ENCODE measurements at places on chromosomes 6 and 20.

DNA sequence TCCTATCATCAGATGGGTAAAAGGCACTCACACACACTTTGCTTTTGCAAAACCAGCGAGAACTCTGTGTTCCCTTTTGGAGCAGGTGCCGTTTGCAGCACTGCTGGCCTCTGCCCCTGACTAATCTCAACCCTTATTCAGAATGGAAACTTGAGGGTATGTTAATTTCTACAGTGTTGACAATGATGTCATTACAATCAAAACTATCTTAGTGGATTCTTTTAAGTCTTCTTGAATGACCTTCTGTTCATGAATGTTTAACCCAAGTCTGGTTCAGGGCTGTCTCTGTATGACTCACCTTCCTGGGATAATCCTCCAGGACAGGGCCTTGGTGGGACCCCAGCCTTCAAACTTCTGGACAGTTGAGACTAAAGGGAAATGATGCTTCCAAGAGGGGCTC, 197.9 kb downstream of the CDH4 start:
- DNase-seq = no peak

DNA sequence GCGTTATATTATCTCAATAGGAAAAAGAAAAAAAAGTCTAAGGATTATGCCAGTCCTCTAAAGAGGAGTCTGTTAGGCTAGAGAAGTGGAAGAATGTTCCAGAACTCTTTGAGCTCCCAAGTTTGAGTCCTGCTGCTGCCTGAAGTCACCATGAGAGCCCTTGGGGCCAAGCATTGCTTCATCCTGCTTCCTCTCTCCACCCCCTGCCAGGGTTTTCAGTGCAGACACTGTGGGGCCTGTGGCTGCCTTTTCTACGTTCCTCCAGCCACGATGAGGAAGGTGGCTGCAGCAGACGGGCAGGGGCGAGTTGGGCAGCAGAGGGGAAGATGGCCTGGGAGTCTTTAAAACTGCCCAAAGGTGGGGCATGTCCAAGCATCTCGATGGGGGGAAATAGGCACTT, 214.4 kb upstream of the KCNG1 start:
- no peak for DNase-seq

DNA sequence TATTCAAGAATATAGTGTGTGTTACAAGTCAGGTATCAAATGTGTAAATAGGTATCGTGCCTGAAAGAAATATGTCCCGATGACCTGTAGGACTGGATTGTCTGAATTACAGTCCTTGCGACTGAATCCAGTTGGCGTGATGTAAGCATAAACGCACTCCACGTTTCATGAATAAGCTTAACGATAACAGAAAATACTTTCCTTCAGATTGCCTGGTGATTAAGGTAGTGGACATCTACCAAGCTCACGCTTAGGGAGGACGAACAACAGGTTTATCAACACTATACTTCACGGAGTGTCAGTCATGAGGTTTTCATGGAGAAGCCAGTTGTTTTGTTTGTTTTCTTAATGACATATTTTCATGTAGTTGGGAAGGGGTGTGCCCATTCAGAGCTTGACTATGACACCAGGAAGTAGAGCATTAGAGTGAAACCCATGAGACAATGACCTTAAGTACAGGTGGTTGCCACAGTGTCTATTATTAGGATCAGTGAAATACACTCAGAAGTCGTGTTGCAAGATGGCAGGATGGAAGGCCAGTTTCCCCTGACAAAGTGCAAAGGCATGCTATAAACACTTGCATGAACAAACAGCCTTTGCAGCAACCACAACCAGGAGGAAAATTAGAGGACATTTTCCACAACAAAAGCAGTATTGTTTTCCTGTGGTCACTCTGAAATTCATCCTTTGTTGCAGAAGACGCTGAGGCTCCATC, 305.8 kb upstream of the PRDM1 start:
- no peak for DNase-seq

DNA sequence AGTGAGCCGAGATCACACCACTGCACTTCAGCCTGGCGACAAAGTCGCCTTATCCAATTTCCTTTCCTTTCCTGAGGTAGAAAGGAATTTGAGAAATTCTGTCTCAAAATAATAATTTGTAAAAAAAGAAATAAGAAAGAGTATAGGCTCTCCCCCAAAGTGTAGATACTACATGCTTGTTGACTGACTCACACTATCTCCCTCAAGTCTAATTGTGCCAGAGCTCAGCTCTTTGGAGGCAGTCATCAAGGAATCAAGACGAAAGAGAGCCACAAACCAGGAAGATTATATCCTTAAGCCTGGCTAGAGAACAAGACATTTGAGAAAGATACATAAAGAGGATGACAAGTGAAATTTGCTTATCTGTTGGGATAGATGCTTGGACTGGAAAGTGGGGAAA, 3.7 kb upstream of the FKBPL start:
- no peak for DNase-seq

DNA sequence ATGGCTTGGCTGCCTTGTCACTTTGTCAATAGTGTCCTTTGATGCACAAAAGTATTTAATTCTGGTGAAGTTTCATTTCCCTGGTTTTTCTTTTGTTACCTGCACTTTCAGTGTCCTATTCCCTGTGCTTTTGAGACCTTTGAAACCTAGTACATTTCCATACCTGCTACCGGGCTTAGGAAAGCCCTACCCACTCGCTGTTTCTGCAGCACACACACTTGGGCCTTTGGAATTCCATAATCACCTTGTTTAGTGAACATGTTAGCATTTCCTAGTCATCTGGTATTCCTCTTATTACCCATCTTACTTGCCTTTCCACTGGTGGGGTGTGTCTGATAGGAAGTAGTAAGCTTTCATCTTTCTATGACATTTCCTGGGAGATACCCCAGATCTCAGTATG, 19.3 kb upstream of the SYNDIG1 start:
- no peak for DNase-seq

DNA sequence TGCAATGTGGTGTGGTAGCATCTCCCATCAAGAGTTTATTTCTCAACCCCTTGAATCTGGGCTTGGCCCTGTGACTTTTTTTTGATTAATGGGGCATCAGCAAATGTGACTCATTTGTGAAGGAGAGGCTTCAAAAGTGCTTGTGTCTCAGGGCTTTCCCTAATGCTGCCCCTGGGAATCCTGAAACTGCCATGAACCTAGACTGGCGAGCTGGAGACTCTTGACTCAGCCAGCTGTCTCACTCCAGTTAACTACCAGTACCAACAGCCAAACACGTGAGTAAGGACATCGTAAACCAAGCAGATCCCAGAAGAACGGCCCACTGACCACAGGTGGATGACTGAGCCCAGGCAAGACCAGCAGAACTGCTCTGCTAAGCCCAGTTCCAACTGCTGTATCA, 72.8 kb upstream of the ADTRP start:
- DNase-seq = no peak

- DNase-seq = no peak
Measured at GRCh38 chr6:90131125-90131524, 165.5 kb downstream of the BACH2 start.

DNA sequence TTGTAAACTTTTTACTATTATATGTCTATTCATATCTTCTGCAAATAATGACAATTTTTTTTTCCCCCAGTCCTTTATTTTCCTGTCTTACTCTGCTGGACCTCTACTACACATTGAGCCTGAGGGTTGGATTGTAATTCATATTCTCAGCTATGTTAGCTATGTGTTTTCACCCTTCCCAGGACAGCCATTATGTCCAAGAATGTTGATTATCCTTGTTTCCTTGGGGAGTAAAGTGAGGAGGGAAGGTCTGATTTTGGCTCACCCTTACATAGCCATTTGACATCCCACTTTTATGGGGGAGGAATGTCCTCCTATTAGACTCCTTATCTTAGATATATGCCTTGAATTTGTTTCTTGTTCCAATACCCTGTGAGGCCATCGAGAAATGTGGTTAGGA, 17.6 kb upstream of the TBC1D32 start:
- DNase-seq = no peak

DNA sequence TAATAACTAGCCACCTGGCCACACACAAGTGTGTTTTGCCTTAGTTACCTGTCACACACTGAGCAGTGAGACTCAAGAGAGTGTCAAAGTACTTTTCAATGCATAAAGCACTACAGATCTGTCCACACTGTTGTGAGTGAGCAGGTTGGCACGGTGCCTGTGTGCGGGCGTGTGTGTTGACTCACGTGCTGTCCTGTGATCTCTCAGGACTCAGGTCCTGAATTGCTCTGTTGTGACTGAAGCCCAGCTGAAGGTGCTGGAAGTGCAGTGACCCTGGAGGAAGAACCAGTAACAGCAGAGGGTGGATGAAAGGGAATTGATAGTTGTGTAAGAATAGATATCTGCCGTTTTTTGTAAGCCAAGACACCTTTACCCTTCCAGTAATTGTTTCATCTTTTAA, 18.3 kb downstream of the SLC16A10 start:
- no peak for DNase-seq

DNA sequence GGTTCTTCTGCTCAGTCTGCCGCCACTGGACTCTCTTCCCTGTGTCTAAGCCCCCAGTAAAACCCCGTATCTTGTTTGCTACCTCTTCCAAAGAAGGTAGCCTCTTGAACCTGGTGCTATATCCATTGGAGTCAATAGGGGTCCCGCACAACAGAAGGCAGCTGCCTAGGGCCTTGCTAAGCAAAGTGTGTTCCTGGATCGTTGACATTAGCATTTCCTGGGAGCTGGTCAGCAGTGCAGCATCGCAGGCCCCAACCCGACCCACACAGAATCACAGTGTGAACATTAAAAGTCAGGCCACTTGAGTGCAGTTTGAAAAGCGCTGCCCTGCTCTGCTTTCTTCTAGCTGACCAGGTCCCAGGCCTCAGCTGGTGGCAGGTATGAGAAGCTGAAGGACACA, 2.9 kb downstream of the ADA start:
- no peak for DNase-seq

DNA sequence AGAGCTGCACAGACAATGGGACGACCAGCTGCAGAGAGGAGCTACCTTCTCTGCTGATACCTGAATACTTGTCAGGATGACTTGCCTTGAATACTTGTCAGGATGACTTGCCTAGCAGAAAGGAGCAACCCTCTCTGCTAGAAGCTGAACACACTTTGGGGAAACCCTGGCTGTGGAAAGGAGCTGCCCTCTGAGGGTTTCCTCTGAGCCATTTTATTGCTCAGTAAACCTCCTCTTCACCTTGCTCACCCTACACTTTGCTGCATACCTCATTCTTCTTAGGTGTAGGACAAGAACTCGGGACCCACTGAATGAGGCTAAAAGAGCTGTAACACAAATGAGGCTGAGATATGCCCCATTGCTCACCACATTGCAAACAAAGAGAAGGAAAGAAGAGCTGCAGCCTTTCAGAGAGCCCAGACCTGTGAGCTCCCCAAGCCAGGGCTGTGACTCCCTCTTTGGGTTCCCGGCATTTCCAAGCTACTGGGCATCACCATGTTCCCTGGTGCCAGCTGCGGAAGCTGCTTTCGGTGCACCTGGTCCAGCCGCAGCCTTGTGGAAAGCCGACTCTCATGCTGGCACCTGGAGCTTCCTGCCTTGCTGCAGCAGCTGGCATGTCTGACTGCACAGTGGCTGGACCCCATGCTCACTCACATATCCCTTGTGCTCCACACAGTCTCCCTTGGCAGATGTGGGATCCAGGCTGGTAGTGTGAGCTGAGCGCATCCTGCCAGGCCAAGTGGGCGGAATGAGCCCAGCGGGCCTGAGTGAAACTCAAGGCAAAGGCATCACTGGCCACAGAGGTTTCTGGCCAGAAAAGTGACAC, 106.7 kb upstream of the AHI1 start:
- DNase-seq = no peak

GRCh38 chr6:150030611-150031010, 5.3 kb upstream of the RAET1L start:
- no peak for DNase-seq

DNA sequence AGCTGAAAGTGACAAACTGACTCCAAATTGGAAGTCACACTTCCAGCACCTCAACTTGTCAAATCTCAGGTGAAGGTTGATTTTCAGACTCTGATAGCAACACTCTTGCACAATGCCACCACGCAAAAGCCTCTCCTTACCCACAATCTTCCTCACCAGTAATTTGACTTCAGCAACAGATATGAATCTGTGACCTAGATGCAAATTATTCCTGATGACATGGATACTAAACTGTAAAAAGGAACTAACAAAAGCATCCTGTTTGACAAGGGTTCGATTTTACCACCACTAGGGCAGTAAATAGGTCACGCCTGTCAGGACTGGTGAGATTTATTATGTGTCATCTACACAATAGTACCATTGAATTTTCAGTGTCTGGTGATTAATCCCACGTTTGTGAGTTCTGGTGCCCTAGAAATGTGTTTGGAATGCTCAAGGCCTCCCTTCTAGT, 134.4 kb upstream of the COL21A1 start:
- no peak for DNase-seq

- DNase-seq = no peak
Measured at GRCh38 chr6:168097621-168098430, 18.8 kb upstream of the FRMD1 start.

DNA sequence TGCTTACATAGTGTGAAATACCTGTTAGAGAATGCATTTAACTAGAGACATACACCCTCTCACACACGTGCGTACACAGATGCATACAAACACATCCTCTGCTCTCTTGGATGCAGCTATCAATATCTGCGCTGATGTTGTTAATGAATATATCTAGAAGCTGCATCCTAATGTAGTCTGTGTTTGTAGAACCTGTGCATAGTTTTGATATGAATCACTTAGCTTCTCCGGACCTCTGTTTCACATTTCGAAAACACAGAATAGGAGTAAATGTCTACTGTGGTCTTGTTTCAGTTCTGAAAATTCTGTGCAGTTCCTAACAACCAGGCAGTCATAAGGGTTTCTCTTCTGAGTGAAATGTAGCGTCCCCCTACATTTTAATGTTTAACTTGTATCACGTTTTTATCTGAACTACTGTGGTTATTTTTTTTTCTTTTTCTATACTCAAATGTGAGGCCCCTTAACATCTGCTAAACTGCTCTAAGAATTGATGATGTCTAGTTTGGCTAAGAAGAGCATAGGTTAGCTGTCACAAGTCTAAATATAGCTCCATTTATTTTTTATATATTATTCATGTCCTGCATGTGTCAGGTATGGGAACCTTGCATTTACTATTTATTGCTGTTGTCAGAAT, 254.5 kb downstream of the TMEM242 start:
- DNase-seq = no peak

DNA sequence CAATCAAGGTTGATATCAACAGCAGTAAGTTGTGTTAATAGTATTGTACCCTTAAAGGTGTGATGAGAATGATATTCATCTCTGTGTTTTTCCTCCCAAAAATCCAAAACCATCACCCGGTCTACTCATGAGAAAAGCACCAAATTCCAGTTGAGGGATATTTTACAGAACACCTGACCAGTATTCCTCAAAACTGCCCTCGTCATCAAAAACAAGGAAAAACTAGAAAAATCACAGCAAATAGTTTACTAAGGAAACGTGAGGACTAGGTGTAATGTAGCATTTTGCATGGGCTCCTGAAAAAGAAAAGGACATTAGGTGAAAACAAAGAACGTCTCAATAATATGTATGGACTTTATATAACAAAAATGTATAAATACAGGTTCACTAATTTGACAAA, 394.4 kb upstream of the NRSN1 start:
- DNase-seq = no peak

- no peak for DNase-seq
Measured at GRCh38 chr20:12321736-12322135, 404.0 kb downstream of the BTBD3 start.

- DNase-seq = no peak
Measured at GRCh38 chr6:56435754-56436153, 188.4 kb upstream of the COL21A1 start.

- no peak for DNase-seq
Measured at GRCh38 chr6:122620902-122621301, 10.7 kb downstream of the PKIB start.

GRCh38 chr20:137668-138490, 4.5 kb upstream of the DEFB126 start:
- DNase-seq = no peak

- no peak for DNase-seq
Measured at GRCh38 chr6:159988983-159989454, 20.1 kb downstream of the IGF2R start.

GRCh38 chr20:22389836-22390542, 194.4 kb downstream of the FOXA2 start:
- no peak for DNase-seq
